ENCODE measurements at places on chromosomes 5 and 9.

GRCh38 chr9:33718987-33719386, 76.4 kb upstream of the PRSS3 start:
- DNase-seq = no peak

GRCh38 chr5:107223066-107223465, 447.7 kb downstream of the EFNA5 start:
- DNase-seq = no peak

GRCh38 chr9:91580136-91580535, 156.5 kb upstream of the NFIL3 start:
- DNase-seq = no peak

DNA sequence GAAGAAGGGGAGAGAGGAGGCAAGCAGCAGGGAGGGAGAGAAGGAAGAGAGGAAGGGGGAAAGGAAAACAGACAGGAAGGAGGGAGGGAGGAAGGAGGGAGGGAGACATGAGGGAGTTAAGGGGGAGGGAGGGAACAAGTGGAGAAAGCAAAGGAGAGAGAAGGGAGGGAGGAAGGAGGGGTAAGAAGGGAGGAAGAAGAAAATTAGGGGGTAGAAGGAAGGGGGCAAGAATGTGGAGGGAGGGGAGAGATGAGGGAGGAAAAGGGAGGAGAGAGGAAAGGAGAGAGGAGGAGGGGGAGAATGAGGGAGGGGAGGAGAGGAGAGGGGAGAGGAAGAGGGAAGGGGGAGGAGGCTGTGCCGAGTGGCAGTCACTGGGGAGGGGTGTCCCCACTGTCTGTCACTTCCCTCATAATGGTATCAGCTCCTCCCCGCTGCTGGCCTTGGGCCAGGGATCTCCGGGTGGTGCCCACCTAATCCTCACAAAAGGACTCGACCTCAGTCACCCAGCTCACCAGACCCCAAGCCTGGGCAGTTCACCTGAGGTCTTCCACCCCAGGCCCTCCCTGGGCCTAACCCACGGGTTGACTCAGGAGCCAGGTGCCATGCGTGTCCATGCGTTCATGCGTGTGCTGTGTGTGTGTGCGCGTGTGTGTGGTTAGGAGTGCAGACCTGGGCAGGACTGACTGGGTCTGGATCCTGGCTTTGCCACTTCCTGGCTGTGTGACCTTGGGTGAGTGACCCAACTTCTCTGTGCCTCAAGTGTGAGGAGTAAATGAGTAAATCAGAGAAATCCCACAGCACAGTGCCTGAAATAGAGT, 18.1 kb downstream of the C9orf50 start:
- no peak for DNase-seq

DNA sequence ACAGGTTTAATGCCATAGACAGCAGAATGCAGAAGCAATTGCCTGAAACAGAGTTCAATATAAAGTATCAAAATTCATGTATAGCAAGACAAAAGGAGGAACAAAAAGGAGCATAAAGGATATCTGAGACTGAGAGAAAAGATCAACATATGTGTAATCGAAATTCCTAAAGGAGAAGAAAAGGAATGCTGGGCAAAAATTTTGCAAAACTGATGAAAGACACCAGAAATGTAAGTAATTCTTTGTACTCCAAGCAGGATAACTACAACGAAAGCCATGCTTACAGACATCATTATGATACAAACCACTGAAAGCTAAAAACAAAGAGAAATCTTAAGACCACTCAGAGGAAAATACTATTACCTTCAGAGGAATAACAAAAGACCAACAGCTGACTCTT, 72.8 kb upstream of the MTAP start:
- no peak for DNase-seq

- DNase-seq = no peak
Observed at GRCh38 chr9:129373361-129373760, 195.3 kb upstream of the IER5L start.

- no peak for DNase-seq
Observed at GRCh38 chr9:126411225-126411947, 84.8 kb downstream of the MVB12B start.

GRCh38 chr5:171984748-171985419, 21.6 kb downstream of the FBXW11 start:
- no peak for DNase-seq

DNA sequence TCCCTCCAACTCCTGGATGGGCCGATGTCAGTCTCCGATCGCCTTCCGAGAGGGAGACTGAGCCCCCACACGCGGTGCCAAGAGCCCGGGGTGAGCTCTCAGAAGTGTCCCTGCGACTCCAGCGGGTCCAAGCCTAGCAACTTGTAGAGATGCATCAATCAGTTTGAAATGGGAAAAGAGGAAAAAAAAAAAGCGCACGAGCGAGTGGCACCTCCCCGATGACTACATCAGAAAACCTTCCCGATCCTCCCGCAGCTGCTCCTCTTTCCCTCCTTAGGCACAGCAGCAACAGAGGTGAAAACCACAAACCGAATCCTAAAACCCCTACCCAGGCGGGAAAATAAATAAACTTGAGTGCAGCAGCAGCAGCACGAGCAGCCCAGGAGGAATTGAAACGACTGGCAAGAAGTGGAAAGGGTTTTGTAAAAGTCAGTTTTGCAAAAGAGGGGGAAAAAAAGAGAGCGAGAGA, 1.0 kb upstream of the EFNA5 start:
- DNase-seq = no peak

GRCh38 chr5:17477043-17477442, 21.0 kb upstream of the TAF11L2 start:
- DNase-seq = no peak

DNA sequence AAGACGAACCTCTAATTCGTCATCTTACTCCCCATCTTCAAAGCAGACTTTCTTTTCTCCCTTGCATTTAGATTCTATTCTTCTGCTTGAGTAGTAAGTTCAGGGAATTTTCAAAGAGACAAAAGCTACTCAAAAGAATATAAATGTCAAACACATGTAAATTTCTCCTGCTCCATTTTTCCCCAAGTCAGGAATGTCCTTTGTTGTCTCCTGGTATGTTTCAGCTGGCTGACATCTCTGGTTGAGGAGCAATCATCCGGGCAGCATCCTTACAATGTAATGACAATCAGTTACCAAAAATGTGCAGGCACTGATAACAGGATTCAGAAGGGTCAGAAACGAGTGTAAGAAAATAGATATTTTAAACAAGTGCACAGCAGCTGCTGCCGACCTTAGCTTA, 47.6 kb upstream of the PPP1R2B start:
- no peak for DNase-seq

- DNase-seq = no peak
Observed at GRCh38 chr5:146820987-146821386, 57.6 kb downstream of the PPP2R2B start.

- no peak for DNase-seq
Observed at GRCh38 chr5:57258052-57258451, 84.2 kb downstream of the GPBP1 start.

- no peak for DNase-seq
Observed at GRCh38 chr9:127546125-127546832, 65.8 kb upstream of the STXBP1 start.

DNA sequence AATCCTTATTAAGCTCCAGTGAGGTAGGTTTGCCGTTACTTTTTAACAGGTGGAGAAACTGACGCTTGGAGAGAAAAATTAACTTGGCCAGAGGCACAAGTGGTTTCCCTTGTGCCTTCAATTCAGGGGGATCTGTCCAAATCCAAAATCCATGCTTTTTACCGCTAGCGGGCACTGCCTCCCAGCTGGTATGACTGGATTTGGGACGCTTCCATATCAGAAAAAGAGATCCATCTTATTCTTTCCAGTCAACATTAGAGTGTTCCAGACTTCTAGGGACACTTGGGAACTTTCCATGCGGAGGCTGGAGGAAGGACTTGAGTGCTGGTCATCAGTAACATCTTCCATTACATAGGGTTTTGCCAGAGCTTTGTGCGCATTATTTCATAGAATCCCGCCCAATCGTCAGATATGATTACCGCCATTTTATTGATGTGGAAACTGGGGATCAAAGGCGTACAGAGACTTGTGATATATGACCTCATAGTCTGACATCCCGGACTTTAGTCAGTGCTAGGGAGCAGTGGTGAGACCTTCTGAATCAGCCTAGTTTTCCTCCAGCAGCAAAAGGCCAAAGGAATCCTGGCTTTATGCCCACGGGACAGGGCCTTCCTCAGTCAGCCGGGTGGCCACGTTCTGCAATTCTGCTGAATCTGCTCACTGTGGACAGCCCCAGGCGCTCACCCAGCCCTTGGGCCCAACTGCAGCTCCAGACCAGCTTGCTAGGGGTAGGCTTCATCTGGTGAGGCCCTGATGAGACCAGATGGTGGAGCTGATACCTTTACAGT, 1.1 kb upstream of the GNPDA1 start:
- DNase-seq = no peak

- DNase-seq = no peak
Observed at GRCh38 chr5:166959766-166960165, 1331.7 kb upstream of the WWC1 start.

DNA sequence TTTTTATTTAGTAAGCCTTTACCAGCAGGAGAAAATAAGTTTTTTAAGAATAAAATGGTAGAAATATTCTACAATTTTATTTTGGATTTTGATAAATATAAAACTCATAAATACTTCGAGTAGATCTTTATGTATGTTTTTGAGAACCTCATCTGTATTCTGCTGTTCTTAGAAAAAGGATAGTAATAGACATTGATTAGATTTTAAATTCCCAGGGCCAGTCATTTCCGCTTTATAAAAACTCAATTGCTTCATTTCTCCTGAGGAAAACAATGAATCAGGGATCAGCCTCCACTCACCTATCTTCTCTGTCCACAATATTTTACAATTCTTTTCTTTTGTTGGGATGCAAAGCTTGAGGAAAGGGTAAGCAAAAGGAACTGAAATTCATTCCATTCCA, 1983.5 kb upstream of the C9orf72 start:
- no peak for DNase-seq

DNA sequence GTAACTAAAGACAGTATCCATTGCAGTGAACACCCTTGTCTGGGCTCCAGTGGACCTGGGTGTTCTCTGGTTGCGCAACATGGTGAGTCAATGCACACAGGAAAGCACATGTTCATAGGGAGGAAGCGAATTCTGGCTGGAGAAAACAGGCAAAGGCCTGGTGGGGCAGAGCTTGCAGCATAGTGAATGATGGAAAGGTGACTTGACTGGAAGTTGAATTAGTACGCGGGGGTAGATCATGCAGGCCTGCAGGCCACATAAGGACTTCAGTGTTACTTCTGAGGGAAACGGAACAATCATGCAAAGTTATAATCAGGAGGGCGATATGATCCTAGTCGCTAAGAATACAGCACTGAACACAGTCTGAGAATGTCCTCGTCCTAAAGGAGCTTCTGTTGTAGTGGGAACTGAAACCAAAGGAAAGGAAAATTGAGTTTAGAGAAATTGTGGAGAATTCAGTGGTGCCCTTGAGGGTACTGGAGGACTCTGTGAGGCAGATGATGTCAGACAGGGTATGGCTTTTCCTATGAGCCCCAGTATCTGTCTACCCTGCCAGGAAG, 71.9 kb upstream of the RANBP3L start:
- no peak for DNase-seq

DNA sequence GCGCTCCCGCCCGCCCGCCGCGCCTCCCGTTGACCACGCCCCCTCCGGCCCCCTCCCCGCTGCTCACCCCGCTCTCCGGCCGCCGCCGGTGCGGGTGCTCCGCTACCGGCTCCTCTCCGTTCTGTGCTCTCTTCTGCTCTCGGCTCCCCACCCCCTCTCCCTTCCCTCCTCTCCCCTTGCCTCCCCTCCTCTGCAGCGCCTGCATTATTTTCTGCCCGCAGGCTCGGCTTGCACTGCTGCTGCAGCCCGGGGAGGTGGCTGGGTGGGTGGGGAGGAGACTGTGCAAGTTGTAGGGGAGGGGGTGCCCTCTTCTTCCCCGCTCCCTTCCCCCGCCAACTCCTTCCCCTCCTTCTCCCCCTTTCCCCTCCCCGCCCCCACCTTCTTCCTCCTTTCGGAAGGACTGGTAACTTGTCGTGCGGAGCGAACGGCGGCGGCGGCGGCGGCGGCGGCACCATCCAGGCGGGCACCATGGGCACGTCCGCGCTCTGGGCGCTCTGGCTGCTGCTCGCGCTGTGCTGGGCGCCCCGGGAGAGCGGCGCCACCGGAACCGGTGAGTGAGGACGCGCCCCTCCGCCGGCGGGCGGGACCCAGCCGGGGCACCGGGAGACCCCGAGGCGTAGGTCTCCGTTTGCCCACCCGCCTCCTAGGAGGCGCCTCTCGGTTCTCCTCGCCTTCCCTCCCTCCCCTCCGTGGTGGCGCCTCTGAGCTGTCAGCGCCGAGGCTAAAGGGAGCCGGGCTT, at the start of gene VLDLR:
TSS of gene VLDLR (plus strand) at position 66 of the 739 bp plus-strand sequence. CDS start at position 469, 403 bp downstream.
- peak; percentile 31 for DNase-seq

- DNase-seq = no peak
Observed at GRCh38 chr5:27242258-27242626, 203.9 kb upstream of the CDH9 start.

- no peak for DNase-seq
Observed at GRCh38 chr5:616484-617039, 4.4 kb downstream of the CEP72 start.

DNA sequence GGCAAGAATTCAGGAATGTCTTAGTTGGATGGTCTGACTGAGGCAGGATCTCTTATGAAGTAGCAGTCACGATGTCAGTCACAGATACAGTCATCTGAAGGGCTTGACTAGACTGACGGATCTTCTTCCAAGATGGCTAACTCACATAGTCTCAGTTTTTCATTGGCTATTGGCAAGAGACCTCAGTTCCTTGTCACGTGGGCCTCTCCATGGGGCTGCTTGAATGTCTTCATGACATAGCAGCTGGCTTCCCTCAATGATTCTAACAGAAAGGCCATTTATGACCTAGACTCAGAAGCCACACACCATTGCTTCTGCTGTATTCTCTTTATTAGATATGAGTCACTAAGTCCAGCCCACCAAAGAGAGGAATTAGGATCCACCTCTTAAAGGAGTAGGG, 4.7 kb downstream of the APC start:
- no peak for DNase-seq

DNA sequence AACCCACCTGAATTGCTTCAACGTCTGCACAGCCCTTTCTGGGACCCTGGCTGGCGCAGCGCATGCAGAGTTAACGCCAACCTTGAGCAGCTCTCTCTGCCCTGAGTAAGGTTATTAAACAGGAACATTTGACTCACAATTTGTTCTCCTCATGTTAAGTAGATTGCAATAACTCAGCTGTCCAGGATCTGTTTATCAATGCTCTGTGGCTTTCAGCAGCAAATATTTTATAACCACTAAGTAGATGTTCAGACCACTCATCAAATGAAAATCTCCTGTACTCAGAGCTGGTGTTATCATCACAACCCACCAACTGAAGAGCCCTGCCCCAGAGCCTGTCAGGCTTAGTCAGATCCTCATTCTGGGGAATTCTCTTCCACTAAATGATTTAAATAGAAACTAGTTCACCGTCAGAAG, 403.0 kb downstream of the ZNF608 start:
- no peak for DNase-seq

DNA sequence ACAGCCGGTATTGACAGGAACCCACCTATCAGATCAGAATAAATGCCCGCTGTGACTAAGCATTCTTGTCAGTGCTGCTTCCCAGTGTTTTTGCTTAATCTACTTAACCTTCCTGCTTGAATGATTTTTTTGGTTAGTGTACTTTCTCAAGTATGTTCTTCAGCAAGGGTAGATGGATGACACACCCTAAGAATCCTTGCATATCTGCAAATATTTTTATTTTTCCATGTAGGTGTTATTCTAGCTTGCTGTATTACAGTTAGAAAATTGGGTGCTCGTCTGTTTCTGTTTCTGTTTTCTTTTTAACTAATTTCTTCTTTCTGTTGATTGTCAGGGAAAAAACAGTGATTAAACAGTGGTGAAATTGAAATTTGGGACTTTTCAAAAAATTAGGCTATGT, 64.5 kb downstream of the SEC61B start:
- DNase-seq = no peak

GRCh38 chr5:22542340-22542739, 310.8 kb downstream of the CDH12 start:
- DNase-seq = no peak
